ENCODE measurements at places on chromosomes 16 and 17.

GRCh38 chr17:15269780-15270089, 4.6 kb upstream of the PMP22 start:
- no peak for DNase-seq

GRCh38 chr17:57425903-57426880, 169.9 kb downstream of the MSI2 start:
- DNase-seq: no peak

GRCh38 chr16:61721544-61721943, 314.7 kb downstream of the CDH8 start:
- DNase-seq: no peak

- DNase-seq: no peak
These were observed 2.5 kb upstream of the GJD3 start for GRCh38 chr17:40366861-40367518.

DNA sequence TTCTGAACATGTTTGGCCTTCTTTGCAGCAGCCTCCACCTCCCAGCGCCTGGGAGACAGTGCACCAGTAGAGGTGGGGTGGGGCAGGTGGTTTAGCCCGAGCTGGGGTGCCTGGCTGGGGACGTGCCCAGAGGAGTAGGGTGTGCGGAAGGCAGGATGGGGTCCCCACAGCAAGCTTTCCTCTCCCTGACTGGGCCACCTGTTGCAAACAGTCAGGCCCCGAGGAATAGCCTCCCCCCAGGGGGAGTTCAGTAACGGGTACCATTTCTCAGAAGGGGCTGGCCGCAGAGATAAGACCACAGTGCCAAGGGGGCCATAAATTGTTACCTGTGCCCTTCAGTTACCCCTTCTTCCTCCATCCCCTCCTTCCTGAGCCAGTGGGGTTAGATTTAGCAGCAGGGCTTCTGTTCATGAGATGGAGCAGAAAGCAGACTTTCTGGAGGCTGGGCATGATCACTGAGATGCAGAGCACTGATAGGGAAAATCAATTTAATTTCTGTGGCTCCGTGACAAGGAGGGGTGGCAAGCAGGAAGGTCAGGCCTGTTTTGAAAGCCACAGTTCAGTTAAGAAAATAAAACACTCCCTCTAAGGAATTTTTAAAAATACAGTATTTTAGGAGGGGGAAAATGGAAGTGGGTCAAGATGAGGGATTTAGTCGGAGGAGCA, 181.9 kb downstream of the MSI2 start:
- no peak for DNase-seq

- no peak for DNase-seq
These were observed 71.9 kb downstream of the N4BP1 start for GRCh38 chr16:48537909-48538745.

DNA sequence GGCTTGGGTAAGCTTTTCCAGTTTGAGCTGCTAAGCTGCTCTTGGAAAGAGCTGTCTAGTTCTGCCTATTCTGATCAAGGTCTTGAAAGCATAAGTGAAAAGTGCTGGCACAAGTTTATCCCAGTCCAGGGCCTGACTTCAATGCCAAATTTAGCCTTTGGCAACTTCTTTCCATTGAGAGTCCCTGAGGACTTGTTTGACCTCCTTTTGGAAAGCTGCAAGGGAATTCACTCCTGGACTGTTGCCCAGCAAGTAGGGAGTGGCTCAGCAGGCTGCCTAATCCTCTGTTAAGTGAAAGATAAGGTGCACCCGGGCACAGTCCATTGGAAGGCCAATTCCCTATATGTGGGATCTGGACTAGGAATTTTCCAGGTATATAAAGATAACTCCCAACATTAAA, 16.0 kb upstream of the TANC2 start:
- no peak for DNase-seq

GRCh38 chr17:9074131-9074530, 52.8 kb downstream of the NTN1 start:
- no peak for DNase-seq

- peak; percentile 37 for DNase-seq
These were observed 28.8 kb downstream of the DYNLRB2 start for GRCh38 chr16:80569440-80570105.

- DNase-seq: no peak
These were observed 1722.7 kb downstream of the TP53TG3F start for GRCh38 chr16:35182043-35182677.

GRCh38 chr17:62641153-62641552, 13.7 kb downstream of the MRC2 start:
- DNase-seq: no peak

DNA sequence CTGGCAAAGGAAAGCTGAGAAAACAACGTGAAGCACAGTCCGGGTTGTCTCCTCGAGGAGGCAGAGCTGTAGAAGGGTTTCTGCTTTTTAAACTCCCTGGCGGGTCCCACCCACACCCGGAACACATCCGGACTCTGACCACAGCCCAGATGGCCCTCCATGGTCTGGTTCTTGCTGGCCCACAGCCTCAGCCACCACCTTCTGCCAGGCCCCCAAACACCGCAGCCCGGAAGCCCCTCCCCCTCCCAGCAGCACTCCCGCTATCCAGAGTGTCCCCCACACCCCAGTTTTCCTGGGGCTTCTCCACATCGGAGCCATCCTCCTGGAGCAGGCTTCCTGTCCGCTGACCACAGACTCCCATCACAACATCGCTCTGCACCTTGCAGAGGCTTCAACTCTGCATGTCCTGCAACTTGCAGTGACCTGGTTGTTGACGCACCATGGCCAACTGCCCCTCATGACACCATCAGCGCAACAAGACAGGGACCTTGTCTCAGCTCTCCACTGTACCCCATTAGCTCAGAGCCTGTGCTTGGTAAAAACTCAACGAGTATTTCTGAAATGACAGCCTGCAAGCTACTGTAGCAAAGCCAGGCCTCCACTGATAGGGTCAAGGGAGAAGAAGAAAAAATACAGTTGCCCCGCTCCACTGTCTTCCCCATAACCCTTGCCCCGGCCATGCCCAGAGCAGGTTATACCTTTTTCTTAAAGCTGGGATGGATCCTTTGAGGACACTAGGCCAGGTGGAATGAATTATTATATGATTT, 129.8 kb downstream of the C16orf78 start:
- DNase-seq: no peak

- DNase-seq: no peak
These were observed 51.4 kb downstream of the WSB1 start for GRCh38 chr17:27345141-27345904.

DNA sequence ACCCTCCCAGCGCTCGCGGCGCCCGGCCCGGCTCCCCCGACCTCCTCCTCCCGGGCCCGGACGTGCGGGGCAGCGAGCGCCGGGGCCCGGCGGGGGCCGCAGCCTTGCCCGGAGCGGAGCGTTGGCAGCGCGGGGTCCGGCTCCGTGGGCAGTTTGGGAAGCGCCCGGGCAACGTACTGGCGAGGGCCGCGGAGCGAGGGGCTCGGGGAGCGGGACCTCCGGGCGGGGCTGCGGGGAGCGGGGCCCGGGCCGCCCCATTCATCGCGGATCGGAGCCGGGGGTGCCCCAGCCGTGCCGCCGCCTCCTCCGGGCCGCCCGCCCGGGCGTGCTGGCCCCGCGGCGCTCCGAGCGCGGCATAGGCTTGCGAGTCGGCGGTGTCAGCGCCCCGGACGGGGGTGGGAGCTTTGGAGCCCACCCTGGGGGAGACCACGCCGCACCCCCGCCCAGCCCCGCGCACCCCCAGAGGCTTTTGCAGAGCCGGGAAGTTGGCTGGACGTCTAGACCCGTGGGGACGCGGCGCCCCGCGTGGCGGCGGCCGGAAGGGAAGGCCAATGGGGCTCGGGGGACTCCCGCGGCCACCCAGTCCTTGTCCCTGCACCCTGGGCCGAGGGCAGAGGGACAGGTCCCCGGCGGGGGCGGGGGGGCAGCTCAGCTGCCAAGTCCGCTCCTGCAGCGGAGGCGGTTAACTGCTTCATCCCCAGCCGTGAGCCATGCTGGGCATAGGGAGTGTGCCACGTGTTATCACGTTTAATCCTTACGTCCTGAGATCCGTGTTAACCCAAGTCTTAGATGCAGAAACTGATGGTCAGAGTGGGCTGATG, 852 bp downstream of the ZNF469 start:
- no peak for DNase-seq

- no peak for DNase-seq
These were observed 238.3 kb downstream of the XYLT1 start for GRCh38 chr16:17232487-17232886.

DNA sequence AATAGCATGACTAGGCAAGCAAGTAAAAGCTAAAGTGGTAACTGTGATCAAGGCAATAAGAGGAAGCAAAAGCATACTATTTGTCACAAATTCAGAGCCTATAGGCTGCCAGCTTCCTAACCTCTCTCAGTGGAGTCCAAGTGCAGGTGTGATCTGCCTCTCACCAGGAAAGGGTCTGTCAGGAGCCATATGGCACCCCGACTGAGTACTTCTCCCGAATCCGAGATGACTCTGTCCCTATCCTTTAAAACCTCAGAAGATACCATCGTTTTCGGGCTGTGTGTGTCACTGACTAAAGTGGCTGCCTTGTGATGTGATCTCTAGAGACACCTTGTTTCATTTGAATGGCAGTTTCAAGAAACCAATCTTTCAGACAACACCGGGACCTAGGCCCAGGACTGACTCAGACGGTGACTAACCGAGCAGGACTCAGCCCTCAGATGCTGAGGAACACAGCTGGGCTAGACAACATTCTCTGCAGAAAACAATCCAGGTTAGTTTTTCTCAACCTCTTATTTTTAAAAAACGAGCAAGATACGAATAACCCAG, 63.6 kb downstream of the SMG6 start:
- DNase-seq: no peak

- DNase-seq: no peak
These were observed 16.6 kb upstream of the ADORA2B start for GRCh38 chr17:15928286-15928785.

- DNase-seq: no peak
These were observed 7.7 kb upstream of the ENGASE start for GRCh38 chr17:79066963-79067362.

DNA sequence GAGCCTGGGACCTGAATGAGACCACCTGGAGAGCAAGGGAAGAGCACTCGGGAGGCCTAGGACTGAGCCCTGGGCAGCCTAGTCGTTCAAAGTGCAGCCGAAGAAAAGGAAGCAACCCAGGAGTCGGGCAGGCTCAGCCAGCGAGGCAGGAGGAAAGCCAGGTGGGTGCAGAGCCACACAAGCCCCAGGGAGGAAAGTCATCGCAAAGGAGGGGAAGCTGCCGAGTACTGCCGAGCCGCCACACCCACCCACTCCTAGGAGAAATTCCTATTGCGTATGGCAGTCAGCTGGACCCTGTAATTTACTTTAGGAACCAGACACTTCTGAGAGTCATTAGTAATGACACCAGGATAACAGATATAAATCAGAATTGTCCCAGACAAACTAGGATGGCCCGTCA, 187.6 kb downstream of the KATNIP start:
- DNase-seq: no peak
